ENCODE measurements at places on chromosomes 2 and 18. TPM values are rescaled to one million over a fixed set of nuclear protein-coding genes. Genes with fewer than 3 reads are reported as not detected.

- no peak for DNase-seq
These were observed 548.2 kb upstream of the LRRTM1 start for GRCh38 chr2:80852808-80853139.

Gene HOXD13
- not detected for total RNA-seq

Gene LYG1
- total RNA-seq: not detected

GRCh38 chr2:241743620-241744019 lies 9.2 kb downstream of the D2HGDH start:
- no peak for DNase-seq

Gene GBX2
- total RNA-seq: not detected

Gene ADNP2
- 3.1 TPM for total RNA-seq

Gene EFEMP1
- 17.6 TPM for total RNA-seq

GRCh38 chr2:48519593-48519992 lies 10.4 kb upstream of the STON1 start:
- DNase-seq: no peak

- no peak for DNase-seq
These were observed 29.9 kb upstream of the STAT4 start for GRCh38 chr2:191180713-191181112.

Gene TSN
- 39.9 TPM for total RNA-seq

GRCh38 chr2:159381574-159381973 lies 95.1 kb upstream of the WDSUB1 start:
- no peak for DNase-seq

DNA sequence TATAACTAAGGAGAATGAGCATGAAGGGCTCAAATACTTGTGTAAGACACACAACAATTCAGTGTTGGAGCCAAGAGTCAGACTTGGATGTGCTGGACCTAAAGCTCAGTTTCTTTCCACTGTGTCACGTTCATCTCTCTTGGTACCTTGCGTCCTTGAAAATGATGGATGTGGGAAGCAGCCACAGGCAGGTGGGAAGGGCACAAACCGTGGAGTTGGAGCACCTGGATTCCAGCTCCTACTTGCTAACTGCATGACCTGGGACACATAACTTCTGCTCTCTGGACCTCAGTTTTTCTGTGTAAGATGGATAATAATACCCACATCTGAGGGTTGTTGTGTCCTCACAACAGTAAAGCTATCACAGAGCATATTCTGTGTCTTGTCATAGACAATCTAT lies 53.1 kb upstream of the PPP1CB start:
- DNase-seq: no peak

GRCh38 chr18:39313992-39314391 lies 1748.4 kb upstream of the CELF4 start:
- DNase-seq: no peak

DNA sequence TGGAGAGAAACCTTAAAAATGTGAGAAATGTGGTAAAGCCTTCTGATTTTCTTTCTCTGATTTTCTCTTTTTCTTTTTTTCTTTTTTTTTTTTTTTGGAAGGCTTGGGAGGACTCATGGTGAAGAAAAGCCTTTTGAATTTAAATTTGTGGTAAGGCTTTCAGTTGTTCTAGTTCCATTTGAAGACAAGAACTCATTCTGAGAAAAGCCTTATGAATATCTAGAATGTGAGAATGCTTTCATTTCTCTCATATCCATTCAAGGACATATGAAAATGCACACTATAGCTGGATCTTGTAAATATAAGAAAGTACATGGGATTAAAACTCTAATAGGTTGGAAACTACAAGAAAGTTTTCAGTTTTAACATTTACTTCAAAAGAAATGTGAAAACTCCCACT lies 1045.2 kb upstream of the NRXN1 start:
- no peak for DNase-seq

Gene ALPI
- total RNA-seq: not detected

Gene LHCGR
- total RNA-seq: not detected

DNA sequence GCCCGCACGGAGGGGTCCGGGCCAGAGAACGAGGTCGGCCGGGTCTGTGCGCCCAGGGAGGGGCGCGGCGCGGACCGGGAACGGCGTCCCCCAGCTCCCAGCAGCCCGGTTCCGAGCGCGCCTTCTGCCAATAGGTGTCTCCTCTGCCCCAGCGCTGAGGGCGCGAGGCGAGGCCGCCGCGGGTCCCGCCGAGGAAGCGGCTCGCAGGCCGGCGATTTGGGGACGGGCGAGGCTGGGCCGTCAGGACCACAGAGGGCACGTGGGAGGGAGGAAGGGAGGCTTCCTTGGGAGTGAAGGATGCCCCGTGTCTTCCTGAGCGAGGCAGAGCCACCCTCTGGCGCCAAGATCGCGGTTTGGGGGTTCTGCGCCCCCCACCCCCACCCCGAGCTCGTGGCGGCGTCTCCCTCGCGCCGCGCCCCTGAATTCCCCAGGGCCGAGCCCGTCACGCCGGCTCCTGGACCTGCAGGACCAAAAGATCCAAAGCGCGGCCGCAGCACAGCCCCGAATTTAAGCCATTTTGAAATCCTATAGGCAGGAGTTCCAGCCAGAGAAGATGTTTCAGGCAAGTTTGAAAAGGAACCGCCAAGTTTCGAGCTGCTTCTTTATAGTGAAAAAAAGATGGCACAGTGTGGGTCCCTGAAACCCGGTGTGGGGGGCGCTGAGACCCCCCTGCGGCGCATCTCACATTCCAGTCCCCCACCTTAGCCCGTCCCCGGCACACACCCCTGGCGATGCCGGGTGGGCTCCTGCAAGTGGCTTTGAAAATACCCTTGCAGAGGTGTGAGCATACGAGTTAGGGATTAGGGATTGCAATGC lies 909 bp downstream of the NFATC1 start:
- DNase-seq: peak; percentile 57

- no peak for DNase-seq
These were observed 192.0 kb downstream of the ALK start for GRCh38 chr2:29729401-29729800.

DNA sequence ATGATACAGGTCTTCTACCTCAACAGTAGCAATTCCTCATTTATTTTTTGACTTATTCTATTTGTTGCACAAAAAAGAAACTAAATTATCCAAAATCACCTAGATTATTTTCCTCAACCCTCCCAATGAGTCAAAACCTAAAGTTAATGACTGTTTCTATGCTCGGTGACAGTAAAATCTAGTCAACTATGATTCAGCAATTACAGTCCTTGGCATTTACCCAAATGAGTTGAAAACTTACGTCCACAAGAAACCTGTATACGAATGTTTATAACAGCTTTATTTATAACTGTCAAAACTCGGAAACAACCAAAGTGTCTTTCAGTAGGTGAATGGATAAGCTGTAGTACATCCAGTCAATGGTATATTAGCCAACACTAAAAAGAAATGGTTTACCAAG lies 439.3 kb downstream of the CBLN2 start:
- DNase-seq: no peak

Gene NYAP2
- total RNA-seq: 0.36 TPM

- DNase-seq: no peak
These were observed 15.6 kb downstream of the APLF start for GRCh38 chr2:68483011-68483410.

Gene MOGAT1
- total RNA-seq: not detected

DNA sequence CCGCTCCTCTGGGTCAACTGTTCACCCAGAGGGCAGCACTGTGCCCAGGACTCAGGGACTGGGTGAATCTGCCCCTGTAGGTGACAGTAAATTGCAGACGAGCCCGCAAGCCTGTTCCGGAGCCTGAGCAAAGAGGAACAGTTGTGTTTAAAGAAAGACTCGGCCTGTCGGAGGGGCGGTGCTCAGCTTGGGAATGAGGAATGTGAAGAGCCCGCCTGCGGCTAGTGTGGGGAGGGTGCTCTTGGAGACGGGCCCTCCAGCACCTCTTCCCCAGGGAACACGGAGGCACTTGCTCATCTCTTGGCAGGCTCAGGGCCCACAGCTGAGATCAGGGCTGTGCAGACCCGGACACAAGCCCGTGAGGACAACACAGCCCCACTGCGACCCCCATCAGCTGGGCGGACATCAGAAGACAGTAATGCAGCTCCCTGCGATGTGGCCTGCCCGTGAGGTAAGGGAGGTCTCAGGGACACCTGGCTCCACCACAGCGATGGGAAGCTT lies 299.0 kb downstream of the NDUFA10 start:
- peak; percentile 2 for DNase-seq

- DNase-seq: no peak
These were observed 58.2 kb downstream of the ANKMY1 start for GRCh38 chr2:240499309-240500301.

Measured in gastrocnemius medialis (tissue), 4 donors.